Esophagus mucosa (tissue), 1 donor: ENCODE measurements at places on chromosomes 2 and 18. TPM values are rescaled to one million over a fixed set of nuclear protein-coding genes. Genes with fewer than 3 reads are reported as not detected.

The C2orf78 gene
- not detected for total RNA-seq

The DYSF gene
- 3.4 TPM for total RNA-seq

The REG3G gene
- total RNA-seq, result not detected

The INSIG2 gene
- 6.8 TPM for total RNA-seq

The LIMS4 gene
- 0.20 TPM for total RNA-seq

The LNPK gene
- total RNA-seq, result 36.6 TPM

The MAP3K19 gene
- total RNA-seq, result not detected

The CAPN13 gene
- total RNA-seq, result 1.4 TPM

The CHRNA1 gene
- not detected for total RNA-seq

The LHCGR gene
- total RNA-seq, result not detected

DNA sequence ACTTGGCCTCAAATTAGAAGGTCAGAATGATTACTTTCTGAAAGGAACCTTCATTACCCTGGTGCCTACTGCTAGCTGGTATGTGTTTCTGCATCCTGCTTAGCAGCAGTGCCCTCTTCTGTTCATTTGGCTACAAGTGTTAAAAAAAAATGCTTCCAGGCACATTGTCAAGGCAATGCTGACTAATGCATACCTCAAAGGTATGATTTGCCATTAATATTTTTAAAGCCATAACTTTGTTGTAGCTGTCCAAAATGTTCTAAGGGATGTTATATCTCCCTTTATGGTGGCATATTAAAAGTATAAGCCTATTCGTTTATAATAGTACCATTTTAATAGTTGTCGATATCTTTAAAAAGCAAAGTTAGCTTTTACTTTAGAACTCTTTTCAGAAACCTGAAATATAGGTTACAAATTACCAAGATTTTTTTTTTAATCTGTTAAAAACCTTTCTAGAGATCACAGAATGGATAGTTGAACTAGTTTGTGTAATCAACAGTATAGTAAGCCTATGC lies 52.0 kb upstream of the FAM171B start:
- ATAC-seq, result peak; percentile 95

- ATAC-seq, result no peak
Observed at GRCh38 chr2:43391201-43391877, 164.9 kb upstream of the ZFP36L2 start.

DNA sequence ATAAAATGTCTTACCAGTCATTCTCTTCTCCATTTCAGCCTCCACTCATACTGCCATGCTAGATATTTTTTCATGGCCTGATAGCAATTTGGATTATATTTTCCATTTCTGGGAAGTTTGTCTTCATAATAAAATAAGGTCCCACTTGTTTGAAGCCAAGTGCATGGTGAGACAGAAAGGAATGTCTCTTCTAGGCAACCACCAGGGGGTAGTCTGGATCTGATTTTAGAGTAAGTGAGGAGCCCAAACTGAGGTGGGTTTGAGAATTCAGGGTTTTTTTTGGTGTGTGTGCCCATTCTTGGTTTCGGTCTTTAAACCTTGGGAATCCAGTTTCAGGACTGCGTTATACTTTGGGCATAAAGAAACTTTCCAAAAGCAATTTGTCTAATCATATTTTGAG lies 315.5 kb downstream of the RPRM start:
- ATAC-seq, result no peak

DNA sequence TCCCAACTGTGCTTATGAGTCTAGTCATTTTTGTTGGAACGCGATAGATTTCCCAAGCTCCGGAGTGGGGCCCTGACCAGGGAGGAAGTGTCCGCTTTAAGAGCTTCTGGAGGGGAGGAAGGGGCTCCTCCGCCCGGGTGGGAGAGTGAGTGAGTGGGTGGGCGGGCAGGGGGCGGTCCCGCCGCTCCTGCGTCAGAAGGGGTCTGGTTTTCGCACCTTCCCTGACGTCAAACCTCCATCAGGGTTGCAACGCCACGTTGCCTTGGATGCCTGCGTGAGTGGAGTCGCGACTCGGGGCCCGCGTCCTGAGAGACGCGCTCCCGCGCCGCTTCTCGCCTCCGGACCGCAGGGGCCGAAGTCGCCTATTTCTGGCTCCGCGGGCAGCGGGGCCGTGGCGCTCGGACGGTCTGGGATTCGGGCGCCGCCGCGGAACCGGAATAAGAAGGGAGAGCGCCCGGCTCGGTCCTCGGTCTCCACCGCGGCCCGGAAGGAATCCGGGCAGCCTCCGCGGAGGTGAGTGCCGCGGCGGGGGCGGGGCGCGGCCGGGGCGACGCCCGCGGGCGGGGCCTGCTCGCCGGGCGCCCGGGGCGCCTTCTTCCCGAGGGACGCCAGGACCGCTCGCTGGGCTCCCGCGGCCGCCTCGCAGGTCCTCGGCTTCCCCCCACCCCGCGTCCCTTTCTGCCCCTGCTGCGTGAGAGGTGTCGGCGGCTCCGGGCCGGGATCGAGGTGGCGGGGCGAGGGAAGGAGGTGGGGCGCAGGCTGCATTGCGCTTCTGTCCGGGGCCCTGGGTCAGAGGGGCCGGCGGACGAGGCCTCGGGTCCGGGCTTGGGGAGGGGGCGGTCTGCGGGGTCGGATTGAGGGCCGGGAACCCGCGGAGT lies at the start of gene ZDBF2:
Gene ZDBF2, plus strand, starts transcription at position 230 of the 878 bp plus-strand sequence. CDS start 7,187 bp downstream, outside the sequence.
- peak; percentile 86 for ATAC-seq

DNA sequence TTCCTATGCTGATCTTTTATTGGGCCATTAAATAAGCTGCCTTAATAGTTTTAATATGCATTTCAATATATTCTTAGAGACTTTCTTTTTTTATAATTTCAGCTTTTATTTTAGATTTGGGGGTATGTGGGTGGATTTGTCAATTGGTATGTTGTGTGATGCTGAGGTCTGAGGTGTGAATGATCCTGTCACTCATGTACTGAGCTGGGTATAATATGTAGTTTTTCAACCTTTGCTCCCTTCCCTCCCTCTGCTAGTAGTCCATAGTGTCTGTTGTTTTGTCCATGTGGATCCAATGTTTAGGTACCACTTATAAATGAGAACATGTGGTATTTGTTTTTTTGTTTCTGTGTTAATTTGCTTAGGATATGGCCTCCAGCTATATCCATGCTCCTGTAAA lies 35.5 kb upstream of the PROKR1 start:
- no peak for ATAC-seq

DNA sequence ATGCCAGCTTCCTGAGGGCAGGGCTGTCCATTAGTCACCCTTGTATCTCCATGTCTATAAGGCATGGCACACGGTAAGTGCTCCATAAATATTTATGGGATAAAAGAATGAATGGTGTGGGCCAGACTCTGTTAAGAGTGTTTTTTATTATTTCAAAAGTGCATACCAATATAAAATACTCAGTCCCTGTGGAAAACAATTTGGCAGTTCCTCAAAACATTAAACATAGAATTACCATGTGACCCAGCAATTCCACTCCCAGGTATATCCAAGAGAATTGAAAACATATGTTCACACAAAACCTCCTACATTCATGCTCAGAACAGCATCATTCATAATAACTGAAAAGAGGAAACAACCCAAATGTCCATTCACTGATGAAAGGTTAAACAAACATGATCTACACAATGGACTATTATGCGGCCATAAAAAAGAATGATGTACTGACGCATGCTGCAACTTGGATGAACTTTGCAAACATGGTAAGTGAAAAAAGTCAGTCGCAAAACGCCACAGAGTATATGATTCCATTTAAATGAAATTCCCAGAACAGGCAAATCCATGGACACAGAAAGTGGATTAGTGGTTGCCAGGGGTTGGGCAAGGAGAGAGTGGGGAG lies 69.1 kb upstream of the TCF7L1 start:
- no peak for ATAC-seq

DNA sequence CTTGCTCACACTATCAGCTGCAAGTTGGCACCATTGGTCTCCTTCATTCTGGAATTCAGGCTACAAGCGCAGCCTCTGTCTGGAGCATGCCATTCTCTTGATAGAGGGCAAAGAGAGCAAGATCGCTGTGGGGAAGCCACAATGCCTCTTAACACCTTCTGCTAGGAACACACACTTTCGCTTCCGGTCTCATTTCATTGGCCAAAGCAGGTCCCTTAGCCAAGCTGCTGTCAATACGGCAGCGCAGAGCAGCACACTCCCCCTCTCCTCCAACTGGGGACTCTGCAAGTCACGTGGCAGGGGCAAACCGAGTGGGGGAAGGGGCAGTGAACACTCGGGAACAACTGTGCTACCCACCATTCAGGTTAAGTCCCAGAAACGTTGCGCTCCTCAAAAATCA lies 98.1 kb downstream of the MMADHC start:
- no peak for ATAC-seq

- no peak for ATAC-seq
Observed at GRCh38 chr2:118851650-118852049, 4.2 kb upstream of the EN1 start.

DNA sequence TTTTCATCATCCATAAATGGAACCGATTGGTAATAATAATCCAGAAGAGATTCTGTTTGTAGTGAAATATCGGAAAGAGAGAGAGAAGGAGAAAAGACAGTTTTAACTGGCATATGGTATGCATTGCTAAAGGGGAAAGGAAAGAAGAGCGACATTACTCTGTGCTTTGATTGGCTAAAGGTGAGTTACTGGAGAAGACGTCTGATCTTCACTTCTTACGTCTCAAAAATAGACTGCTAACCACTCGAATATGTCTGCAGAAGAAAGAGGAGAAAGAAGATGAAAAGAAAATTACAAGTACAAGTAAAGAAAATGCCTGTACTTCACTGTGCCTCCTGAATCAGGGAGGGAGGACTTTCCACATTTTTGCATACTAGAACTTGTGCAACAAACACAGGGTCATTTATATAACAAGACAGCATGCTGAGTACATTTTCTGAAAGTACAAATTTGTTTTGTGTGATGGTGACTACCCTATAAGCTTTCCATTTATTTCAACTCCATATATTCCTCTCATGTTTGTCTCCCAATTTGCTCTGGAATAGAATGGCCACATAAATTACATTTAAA lies 787.2 kb downstream of the RNF144A start:
- ATAC-seq, result no peak

- ATAC-seq, result no peak
Observed at GRCh38 chr2:139492131-139492680, 712.0 kb upstream of the NXPH2 start.

DNA sequence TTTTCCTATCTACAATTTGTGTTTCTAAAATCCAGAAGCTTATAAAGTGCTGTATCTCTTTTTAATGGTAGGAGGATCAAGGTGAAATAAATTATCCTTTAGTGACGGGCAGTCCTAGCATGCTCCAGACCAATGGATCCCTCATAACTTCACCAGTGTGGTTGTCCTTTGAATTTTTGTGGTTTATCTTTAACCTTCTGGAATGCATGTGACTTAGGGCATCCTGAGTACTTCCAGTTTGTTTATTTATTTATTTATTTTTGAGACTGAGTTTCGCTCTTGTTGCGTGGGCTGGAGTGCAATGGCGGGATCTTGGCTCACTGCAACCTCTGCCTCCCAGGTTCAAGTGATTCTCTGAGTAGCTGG lies 40.4 kb downstream of the NUP35 start:
- ATAC-seq, result no peak

- peak; percentile 56 for ATAC-seq
Observed at GRCh38 chr2:20136149-20136548, 84.7 kb upstream of the LAPTM4A start.
